Stimulated activated CD4-positive, alpha-beta T cell treated with anti-CD3 and anti-CD28 coated beads, TNF-alpha, amount 100 ng/mL, for 1 hour (primary cell): ENCODE measurements at places on chromosomes 5 and 9.

GRCh38 chr5:53334431-53334941 is 145.9 kb upstream of the FST start:
- DNase-seq, result no peak

DNA sequence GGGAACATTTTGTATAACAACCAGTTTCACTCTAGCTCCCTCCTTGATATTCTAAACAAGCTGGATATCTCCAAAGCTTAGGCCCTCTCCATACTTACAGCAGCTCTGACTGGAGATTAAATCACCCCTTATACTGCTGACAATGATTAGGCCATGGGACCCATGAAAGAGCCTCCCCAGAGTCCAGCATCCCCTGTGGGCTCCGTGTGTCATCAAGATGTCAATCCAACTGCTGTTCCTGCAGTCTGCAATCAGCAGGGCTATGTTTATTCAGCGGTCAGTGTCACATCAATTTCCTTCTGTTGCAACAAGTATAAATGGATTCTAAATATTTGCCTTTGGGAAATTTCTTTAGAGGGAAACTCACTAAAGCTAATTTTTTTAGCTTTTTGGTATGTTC is 26.6 kb downstream of the PCDHAC2 start:
- no peak for DNase-seq

GRCh38 chr5:141716009-141716408 is 34.0 kb upstream of the ARAP3 start:
- DNase-seq, result no peak

DNA sequence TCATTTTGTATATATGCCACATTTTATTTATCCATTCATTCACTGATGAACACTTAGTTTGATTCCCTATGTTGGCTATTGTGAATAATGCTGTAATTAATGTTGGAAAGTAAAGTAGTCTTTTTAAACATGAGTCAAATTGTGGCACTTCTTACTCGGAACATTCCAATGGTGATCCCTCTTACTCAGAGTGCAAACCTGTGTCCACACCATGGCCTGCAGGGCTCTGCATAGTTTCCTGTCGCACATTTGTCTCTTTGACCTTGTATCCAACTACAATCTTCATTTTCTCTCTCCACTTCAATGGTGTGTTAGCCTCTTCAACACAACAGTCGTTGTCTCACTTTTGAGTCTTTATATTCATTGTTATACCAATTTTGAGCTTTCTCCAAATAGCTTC is 98.1 kb upstream of the PAPPA start:
- DNase-seq, result no peak

GRCh38 chr5:34886392-34887119 is 28.7 kb downstream of the RAD1 start:
- DNase-seq, result no peak

DNA sequence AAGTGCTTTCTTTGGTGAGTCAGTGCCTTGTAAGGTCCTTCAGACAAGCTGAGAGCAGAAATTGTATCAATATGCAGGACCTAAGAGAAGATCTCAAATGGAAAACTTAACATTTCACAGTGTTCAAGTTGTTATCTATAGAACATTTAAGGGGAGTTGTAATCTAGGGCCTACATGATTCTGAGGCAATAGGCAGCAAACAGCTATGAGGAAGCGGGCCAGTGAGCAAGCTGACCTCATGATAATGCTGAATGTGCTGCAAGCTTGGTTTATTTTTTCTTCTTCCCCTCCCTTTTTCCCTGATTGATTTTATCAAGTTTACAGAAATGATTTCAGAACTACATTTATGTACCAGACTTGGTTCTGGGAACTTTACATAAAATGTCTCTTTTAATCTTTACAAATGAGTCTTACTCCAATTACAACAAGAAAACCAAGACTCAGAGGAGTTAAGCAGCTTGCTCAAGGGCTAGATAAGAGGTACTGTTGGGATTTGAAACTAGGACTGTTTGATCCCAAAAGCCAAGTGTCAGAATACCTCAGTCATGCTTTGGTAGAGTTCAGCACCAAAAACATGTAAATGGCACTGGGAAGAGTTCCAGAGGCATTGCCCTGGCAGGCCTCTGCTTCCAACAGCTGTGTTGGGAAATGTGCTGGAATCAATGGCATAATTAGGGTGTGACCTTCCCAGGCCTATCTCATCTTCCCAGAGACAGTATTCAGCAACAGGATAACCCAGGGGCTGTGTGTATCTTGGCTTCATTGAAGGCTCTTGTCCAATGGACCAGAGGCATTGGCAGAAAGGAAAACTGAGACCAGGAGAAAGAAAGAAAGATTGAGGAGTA is 130.1 kb downstream of the LRRC70 start:
- DNase-seq, result no peak

DNA sequence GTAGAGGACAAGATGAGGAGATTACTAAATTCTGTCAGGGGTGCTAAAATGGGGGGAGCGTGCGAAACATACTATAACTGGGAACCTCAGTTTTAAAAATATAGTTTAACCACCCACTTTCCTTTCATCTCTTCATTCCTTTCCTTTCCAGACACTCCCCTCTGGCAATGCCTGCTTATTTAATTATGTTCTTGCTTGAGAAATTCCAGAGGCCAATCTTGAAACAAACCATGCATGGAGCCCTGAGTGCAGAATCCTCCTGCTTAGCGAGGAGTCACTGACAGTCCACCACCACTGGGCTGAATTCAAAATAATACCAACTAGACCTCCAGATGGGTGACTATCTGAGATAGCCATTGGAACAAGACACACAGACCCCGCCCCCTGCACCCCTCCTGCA is 29.7 kb upstream of the C9orf72 start:
- no peak for DNase-seq

- DNase-seq, result no peak
Observed at GRCh38 chr5:27571681-27572080, 533.3 kb upstream of the CDH9 start.

DNA sequence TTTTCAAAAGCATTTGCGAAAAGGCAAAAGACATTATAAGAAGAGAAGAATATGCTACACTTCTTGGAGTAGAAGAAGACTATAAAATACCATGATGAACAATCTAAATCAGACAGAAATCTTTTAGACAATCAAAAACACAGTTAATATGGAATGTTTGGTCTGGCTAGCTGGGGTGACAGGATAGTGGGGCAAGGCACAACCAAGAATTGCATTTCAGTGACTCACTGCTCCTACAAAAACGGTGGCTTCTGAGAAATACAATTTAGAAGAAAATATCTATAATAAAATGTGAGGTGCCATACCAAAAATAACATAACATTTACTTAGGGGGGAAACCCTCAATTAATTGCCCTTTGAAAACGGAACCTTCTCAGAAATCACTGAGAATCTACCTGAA is 363.4 kb downstream of the NPR3 start:
- no peak for DNase-seq

DNA sequence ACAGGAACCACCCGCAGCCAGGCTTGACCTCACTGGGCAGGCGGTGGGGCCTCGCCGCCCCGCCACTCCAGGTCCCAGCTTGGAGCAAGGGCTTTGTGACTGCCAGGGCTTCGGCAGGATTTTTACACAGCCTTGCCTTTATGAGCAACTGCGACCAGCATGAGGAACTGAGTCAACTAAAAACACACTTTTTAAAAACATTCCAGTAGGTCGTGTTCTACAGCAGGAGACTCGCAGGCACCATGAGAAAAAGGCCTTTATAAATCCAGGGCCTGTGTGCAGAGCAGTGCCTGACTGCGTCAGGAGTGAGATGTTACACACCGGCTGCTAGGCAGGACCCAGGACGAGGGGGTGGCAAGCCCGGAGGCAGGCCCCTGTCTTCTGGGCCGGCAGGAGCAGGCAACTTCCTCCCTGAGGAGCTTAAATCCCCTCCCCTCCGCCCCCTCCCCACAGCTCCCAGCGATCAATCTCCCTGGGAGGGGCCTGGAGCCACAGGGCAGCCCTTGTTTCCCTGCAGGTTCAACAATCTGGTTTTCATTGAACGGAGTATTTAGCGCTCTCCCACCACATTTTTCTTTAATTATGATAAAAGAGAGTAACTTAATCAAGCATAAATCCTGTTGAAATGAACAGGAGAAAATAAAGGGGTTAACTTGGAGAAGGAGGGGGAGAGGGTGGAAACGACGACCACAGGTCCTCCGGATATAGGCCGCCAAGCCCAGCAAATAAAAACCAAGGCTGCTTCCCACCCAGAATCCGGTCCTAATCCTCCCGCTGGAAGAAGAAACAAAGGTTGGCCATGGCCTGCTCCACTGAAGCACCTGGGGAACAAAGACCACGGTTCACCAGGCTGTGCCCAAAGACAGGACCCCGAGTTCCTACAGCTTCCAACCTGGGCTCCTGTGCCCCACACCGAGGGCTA is 92.5 kb downstream of the ROR2 start:
- no peak for DNase-seq

DNA sequence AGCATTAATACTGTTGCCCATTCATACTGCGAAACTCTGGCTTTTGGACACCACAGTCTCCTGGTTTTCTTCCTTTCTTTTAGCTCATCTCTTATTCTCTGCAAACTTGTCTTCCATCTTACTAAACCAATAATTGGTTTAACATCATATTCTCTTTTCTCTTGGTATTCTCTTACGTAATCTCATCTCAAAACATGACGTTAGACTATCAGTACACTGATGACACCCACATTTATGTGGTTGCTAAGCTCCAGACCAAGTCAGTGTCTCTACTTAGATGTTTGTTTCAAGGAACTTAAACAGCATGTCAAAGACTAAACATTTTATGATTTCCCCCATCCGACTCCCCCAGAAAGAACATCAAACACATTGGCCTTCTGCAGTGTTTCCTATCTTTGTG is 2.1 kb downstream of the PRRC1 start:
- no peak for DNase-seq

DNA sequence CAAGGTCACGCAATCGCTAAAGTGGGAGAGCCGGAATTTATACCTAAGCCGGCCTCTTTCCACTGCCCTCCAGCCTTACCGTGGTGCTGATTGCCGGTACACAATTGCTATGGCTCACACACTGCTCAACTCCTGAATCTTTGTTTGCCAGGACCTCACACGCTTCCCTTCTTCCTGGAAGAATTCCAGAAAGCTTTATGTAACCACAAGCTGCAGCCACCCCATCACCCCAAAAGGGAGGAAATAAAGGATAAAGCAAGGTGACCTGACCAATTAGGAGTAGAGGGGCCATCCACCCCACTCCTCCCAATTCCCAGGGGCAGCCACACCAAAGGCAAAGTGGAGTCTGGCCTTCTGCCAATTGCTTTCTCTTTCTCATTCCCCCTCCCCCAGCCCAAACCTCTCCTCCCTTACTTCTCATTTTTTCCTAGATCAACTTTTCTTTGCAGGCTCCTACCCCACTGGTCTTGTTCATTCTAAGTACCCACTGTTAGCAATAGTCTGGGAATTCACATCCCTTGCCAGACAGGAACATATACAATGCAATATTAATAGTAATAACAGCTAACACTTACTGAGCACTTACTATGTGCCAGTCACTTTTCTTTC is 18.0 kb upstream of the CDC23 start:
- no peak for DNase-seq

DNA sequence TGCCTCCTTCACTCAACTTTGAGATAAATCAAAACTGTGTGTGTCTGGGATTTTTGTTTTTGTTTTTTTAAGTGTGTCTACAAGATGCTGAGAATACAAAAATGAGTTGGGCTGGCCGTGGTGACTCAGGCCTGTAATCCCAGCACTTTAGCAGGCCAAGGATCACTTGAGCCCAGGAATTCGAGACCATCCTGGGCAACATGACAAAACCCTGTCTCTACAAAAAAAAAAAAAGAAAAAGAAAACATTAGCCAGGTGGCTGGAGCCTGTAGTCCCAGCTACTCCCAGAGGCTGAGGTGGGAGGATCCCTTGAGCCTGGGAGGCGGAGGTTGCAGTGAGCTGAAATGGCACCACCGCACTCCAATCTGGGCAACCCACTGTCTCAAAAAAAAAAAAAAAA is 21.0 kb downstream of the HNRNPK start:
- DNase-seq, result no peak

DNA sequence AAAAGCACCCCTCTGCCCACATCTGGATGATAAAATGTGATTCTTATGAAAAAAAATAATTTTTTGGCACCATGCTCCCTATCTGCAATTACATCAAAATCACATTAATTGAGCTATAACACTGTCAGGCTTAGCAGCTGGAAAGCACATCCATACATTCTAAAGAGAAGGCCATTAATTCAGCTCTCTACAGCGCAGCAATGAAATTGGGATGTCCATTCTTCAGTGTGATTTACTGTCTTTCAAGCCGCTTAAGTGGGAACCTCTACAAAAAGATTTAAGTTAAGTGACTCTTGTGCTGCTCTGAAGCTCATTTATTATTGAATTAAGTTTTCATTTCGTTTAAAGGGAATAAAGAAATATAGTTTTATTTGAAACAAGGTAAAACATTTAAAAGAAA is 171.3 kb downstream of the EBF1 start:
- no peak for DNase-seq

DNA sequence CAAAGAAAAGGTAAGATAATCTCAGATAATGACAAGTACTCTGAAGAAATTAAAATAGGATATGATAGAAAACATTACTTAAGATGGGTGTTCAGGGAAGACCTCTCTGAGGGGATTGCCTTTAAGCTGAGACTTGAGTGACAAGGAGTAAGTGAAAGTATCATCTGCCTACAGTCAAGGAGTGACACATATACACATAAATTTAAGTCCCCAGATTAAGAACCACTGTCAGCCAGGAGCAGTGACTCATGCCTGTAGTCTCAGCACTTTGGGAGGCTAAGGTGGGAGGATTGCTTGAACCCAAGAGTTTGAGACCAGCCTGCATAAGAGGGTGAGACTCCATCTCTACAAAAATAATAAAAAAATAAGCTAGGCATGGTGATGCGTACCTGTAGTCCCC is 19.7 kb upstream of the ANKHD1 start:
- DNase-seq, result no peak

- no peak for DNase-seq
Observed at GRCh38 chr5:44443172-44443571, 54.0 kb upstream of the FGF10 start.

- no peak for DNase-seq
Observed at GRCh38 chr5:2905741-2906140, 154.3 kb upstream of the IRX2 start.

DNA sequence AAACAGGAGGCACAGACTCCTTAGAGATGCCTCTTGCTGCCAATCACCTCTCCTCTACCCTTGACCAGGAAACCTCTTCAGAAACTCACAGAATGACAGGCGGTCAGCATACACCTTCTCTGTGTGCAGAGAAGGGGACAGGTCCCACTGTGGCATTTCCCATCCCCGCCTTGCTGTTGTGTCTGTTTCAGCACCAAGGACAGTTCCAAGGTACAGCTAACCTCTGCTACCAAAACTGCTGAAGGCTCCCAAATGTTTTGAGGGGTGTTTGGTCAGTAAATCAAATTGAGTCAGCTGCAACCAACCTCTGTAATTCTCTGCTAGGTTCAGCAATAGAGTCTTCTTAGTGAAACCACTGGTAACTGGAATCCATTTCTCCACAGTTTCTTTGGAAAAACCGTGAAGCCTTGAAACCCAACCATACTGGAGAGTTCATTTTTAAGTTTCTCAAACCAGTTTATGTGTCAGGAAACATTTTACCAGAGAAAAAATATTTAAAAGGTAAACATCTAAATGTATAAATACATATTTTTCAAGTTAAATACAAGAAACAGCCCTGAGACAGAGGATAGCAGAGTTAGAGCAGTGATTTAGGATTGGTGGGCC is 122.0 kb downstream of the DRD1 start:
- no peak for DNase-seq
